ENCODE measurements at places on chromosomes 16 and 17. TPM values are rescaled to one million over a fixed set of nuclear protein-coding genes. Genes with fewer than 3 reads are reported as not detected.

DNA sequence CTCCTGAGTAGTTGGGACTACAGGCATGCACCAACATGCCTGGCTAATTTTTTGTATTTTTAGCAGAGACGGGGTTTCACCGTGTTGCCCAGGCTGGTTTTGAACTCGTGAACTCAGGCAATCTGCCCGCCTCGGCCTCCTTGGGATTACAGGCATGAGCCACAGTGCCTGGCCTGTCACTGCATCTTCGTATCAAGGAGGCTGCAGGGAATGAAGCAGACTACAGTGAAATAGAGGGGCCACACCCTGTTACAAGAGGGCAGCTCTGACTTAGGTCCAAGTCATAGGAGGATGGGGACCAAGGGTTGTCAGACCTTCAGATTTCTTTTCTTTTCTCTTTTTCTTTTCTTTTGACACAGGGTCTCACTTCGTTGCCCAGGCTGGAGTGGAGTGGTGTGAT lies 28.7 kb downstream of the FA2H start:
- DNase-seq, result no peak

DNA sequence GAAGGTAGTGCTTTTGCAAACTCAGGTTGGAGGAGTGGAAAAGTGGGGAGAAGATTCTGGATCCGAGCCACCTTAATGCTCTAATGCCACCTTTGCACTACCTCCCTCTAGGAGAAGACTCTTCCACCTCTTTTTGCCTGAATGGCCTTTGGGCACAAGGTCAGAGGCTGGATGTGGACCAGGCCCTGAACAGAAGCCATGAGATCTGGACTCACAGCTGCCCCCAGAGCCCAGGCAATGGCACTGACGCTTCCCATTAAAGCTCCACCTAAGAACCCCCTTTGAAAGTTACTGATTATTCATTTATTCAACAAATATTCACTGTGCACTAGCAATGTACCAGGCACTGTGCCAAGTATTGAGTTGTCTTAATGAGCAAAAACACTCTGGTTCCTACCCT lies 3.2 kb downstream of the SHBG start:
- no peak for DNase-seq

Gene TXNDC17
- total RNA-seq, result 226 TPM

Gene FOXL1
- 4.1 TPM for total RNA-seq

Gene HOXB9
- 5.1 TPM for total RNA-seq

Gene SLC16A5
- not detected for total RNA-seq
